ENCODE measurements at places on chromosomes 2 and 18.
A peak's percentile ranks its signal among the peaks of the same experiment; 100 is the strongest.

- no peak for DNase-seq
Observed at GRCh38 chr2:128214866-128215460, 103.7 kb downstream of the HS6ST1 start.

DNA sequence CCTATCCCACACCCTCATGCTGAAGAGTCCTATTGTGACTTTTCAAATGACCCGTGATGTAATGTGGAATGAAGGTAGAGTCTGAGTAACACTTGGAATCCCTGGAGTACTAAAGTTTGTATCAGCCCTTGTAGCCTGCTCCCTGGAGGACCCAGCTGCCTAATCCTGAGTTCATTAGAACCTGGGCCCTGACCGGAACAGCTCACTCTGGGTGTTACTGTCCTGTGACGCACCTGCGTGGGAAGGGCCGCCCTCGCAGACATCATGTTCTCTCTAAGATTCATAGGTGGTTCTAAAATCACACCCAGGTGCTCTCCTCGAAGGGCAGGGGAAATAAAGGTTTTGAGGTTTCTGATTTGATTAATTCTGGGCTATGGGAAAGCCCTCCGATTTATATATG is 62.3 kb downstream of the NCK2 start:
- peak; percentile 23 for DNase-seq

GRCh38 chr2:5991305-5991968 is 299.3 kb downstream of the SOX11 start:
- peak; percentile 53 for DNase-seq

DNA sequence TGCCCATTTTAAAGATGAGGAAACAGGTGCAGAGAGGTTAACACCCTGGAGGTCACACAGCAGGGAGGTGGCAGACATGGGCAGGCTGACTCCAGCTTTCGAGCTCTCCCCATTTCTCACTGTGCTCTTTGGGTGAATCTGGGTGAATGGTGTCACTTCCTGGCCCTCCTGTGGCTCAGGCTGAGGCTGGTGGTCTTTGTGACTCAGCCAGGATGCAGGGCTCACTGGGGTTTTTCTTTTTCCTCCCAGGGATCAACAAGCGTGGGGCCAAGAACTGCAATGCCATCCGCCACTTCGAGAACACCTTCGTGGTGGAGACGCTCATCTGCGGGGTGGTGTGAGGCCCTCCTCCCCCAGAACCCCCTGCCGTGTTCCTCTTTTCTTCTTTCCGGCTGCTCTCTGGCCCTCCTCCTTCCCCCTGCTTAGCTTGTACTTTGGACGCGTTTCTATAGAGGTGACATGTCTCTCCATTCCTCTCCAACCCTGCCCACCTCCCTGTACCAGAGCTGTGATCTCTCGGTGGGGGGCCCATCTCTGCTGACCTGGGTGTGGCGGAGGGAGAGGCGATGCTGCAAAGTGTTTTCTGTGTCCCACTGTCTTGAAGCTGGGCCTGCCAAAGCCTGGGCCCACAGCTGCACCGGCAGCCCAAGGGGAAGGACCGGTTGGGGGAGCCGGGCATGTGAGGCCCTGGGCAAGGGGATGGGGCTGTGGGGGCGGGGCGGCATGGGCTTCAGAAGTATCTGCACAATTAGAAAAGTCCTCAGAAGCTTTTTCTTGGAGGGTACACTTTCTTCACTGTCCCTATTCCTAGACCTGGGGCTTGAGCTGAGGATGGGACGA is 13.2 kb downstream of the ITM2C start:
- DNase-seq: no peak

GRCh38 chr2:149125031-149125725 is 86.7 kb downstream of the LYPD6B start:
- peak; percentile 73 for DNase-seq

GRCh38 chr2:36857713-36858112 is 108.6 kb downstream of the STRN start:
- no peak for DNase-seq

DNA sequence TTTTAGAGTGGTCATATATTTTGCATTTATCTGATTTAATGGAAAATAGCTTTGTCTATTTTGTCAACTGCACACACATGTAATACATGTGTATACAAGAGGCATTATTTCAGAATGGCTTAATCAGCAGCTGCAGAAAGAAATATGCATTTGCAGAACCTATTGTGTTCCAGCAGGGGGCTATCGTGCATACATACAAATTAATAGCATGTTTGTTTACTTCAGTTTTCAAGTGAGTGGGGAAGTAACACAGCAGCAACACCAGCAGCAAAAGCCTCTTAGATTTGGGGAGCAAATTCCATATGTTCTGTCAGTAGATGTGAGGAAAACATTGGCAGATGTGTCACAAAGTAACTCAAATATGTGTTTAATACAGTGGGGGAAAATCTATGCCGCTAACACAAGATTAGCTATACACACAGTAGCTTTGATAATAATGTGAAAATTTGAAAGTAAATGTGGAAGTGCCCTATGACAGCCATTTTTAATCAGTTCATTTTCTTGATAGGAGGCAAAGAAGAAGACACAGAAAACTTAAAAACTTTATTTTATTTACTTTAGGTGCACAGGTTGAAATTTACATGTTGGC is 218.1 kb downstream of the WDR7 start:
- peak; percentile 51 for DNase-seq

DNA sequence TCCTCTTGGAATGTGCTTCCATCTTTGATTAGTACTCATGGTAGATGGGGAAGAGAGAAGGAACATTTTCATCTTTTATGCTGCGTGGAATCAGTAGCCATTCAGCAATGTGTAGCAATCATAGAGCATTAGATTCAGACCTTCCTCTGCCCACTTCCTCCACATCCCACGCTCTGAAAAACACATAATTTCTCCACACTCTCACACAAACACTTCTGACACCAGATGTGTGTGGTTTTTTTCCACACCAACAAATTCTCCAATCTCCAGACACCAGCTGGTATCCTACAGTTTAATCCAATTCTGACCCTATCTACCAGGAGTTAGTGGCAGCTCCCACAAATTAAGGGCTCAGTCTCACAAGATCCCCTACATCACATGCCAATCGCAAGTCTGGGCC is 103.3 kb downstream of the AOX1 start:
- DNase-seq: no peak

GRCh38 chr2:123200035-123200434 is 825.1 kb upstream of the CNTNAP5 start:
- DNase-seq: no peak

DNA sequence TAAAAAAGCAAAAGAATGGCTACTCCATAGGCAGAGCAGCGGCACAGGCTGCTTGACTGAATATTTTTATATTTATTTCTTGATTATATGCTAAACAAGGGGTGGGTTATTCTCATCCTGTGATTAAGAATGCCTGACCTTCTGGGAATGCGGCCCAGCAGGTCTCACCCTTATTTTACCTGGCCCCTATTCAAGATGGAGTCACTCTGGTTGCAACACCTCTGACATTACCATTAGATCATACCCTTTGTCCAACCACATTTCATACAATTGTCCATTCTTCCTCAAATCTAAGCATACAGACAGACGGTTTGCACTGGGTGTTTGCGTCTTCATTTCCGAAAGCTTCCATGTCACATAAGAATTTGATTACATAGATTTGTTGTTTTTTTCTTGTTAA is 168.2 kb downstream of the GALNT1 start:
- no peak for DNase-seq

GRCh38 chr2:168119515-168120141 is 127.8 kb downstream of the STK39 start:
- DNase-seq: peak; percentile 74

DNA sequence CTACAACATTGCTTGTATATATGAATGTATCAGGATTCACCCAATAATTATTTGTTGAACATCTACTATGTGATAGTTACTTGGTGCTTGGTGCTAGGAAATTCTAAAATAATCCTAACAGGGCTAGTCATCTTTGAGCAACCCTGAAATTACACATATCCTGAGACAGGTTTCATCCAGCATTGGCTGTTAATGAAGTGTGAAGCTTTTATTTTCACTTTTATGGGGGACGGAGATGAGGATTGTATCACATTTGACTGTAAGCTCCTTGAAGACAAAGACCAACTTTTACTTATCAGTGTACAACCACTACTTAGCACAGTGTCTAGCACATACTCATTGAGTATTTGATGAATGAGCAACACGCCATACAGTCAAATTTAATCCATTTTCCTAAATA is 6.8 kb upstream of the GALM start:
- no peak for DNase-seq

DNA sequence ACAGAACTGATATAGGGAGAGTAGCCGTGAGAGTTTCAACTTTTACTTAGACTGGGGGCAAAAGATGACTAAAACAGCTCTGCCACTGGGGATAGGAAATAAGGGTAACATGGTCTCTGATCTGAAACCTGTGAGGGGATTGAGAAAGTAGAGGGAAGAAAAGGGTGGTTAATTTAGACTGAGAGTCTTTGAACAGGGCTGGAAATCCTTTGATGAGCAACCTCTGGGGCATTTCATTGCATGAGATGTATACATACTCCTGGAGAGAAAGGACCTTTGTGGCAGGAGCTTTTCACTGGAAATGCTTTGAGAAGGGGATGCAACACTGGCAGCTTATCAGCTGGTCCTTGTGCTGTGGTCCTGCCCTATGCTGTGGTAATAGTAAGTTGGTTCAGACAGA is 9.4 kb downstream of the GALNT1 start:
- DNase-seq: peak; percentile 39

DNA sequence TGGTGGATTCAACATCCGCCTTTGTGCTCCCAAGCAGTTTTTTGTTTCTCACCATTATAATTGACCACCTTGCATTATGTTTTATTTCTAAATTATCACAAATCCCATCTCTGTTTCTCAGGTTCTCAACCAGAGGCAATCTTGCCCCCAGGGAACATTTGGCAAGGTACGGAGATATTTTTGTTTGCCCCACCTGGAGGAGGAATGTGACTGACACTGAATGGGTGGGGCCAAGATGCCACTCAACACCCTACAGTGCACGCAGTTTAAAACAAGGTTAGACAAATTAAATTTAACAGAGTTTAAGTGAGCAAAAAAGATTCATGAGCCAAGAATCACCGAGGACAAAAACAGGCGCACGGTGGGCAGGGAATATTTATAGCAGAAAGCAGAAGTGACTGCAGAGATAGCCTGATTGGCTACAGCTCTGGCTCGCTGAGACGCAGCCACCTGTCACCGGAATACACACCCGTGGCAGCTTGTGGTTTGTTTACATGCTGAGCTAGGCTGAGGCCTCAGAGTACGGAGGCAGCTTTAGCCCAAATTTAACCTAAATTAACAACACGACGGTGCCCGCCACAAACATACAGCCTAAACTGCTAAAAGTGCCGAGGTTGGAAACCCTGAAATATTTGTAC is 150.0 kb upstream of the ALKAL2 start:
- DNase-seq: no peak

DNA sequence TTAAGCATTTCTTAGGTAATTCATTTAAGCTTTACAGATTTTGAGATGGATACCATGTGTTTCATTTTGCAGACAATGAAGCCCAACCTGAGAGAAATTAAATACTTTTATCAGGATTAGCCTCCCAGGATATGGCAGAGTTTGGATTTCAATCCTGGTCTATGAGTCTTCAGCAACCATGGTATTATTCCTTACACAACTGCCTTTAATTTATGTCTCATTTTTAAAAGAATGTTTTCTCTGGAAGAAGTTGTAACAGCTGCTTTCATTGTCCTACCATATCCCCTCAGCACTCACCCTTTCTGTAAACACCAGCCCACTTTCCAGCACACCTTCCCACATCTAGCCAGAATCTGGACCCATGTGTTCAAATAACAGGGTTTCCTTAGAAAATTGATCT is 863.7 kb upstream of the VRK2 start:
- no peak for DNase-seq

DNA sequence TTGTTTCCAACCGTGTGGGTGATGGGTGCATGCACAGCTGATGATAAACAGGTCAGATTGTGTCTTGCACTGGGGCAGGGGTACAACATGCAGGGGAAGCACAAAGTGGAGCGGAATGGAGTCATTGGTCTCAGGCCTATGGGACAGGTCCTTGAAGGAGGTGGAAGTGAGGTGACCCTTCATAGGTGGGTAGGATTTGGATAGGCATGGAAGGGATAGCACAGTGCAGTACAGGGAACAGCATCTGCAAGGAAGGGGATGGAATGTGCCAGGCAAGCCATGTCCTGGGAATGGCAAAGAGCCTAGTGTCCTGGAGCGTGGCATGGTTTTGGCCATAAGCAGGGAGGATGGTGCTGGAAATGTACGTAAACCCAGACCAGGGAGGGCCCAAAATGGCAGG is 143.9 kb downstream of the CAPN13 start:
- DNase-seq: no peak

DNA sequence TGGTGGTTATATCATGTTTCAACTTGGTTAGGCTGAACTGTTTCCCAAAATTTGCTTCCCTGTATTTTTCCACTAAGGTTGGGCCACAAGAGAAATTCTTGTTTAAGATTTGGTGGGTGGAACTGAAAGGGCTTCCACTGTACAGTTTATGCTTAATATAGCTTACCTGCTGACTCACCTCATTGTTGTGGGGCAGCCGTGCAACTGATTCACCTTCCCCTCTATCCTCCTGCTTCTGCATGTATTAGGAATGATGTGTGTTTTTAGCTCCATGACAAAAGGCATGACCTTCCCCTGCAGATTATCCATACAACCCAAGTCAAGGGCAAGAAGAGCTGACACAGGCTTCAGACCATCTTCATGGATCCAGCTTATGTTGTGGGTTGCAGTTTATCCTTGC is 98.4 kb upstream of the GULP1 start:
- DNase-seq: no peak

GRCh38 chr2:142981069-142981378 is 103.6 kb downstream of the KYNU start:
- DNase-seq: no peak

DNA sequence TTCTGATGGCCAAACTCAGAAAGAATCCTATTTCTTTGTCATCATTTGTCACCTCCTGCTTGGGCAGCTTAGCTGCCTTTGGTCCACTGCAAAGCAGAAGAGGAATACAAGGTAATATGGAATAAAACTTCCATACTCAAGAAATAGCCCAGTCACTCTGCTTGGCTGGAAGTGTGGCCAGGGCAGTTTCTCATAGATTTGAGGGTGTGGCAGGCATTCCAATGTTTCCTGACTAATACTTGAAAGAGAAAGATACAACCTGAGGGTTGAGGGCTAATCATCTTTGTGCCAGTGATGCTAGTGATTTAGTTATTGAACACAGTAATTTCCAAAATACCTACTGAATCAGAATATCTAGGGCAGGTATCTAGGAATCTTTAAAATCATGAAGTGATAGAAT is 83.1 kb downstream of the FAM161A start:
- DNase-seq: no peak

Measured in neural progenitor cell (in vitro differentiated cells).